NCI-H2029 treated with DMSO at 0.1 percent for 48 hours (cell line): ENCODE measurements at places on chromosomes 13 and 19.

DNA sequence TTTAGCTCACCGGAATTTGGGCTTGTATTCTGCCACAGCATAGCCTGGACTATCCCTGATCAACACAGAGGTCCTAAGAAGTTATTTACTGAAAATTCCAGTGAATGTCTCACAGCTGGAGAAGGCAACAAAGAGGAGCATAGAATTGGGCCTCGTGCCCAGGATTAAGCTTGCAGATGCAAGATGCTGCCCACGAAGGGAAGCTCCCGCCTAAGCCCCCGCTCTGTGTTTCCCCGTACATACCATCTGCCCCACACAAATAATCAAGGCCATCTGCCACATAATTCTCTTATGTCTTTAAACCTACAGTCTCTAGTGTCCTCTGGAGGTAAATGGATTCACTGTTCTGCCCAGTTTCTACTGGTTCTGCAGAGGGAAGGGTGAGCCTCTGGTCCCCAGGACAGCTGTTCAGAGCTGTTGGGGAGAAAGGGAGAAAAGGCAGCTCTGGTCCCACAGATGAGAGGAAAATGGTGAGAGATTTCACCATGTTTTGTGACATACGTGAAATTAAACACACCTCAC is 7.4 kb upstream of the TPP2 start:
- DNase-seq = no peak

DNA sequence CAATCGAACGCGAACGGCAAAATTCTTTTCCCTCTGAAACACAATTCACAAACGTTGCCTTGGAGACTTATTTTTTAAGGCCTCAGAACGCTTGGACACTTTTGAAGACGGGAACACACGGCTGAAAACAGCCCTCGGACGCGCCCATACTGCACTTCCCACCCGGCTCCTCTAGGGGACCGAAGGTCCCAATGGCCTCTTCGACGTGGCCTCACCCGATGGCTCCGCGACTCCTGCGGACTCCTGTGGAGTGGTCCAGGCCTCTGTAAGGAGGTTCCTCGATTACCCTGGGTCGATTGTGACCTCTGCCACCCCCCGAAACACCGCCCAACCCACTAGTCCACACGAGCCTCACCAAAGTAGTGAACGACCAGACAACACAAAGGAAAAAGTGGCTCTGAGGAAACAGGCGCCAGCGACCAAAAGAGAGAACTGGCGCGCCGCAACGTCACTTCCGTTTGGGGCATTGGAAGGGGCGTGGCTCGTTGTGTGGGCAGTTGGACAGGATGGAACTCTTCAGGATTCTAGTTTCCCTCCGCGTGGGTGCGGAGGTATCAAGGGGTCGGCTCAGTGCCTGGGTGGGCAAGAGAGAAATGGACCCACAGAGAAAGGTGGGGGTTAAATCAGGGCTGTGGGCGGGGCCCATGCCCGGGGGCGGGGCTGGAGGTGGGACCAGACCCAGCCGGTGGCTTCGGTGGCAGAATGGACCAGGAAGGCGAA is at the start of gene ZNF560:
ZNF560 (minus strand) TSS at position 434 of the 720 bp plus-strand sequence. CDS start 23,303 bp downstream, outside the sequence.
- no peak for DNase-seq

DNA sequence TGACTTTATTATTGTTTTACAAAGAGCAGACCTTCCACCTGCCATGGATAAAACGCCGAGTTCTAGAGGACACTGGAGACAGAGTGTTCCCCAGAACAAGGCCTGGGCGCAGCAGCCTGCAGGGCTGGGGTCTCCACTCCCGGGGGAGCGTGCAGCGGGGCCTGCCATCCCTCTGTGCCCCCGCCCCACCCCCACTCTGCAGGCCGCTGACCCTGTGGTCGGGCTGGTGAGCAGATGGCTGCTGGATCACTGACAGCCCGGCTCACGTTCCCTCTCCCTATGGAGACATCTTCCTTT is 8.6 kb upstream of the PTBP1 start:
- no peak for DNase-seq

- DNase-seq = no peak
Measured at GRCh38 chr13:94344126-94344818, 135.2 kb downstream of the DCT start.
